NCI-H774 (cell line): ENCODE measurements at places on chromosomes 5 and 9.

DNA sequence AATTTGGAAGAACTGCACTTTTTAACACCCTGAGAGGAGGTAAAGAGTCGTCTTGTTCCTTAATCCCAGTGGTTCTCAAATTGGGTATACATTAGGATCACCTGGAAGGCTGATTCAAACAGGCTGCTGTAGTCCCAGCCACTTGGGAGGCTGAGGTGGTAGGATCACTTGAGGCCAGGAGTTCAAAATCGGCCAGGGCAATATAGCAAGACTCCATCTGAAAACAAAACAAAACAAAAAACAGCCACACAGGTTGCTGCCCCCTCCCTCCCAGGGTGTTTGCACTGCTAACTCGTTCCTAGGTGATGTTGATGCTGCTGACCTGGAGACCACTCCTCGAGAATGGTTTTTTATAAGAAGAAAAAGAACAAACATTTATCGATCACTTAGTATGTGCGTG is 1.5 kb upstream of the TBC1D9B start:
- no peak for DNase-seq

GRCh38 chr5:1527533-1528205 is 3.9 kb upstream of the LPCAT1 start:
- DNase-seq: no peak

- DNase-seq: no peak
Measured at GRCh38 chr9:555493-555892, 286.0 kb upstream of the DMRT1 start.

DNA sequence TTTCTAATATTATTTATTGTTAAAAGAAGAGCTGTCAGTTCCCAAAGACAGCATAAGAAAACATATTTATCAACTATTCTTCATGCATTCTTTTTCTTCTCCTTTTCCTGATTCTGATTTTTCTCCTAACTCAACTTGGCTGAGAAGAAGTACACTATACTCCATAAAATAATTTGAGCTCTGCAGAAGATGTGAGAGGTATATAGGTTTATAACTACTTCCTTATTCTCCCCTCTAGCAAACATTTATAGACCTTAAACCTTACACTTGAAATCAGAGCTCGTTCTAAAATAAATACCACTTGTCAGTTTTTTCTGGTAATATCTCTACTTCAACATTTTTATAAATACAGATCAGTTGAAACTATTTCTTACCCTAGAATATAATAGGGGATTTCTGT is 724.8 kb upstream of the GRAMD2B start:
- no peak for DNase-seq

- DNase-seq: no peak
Measured at GRCh38 chr5:35031276-35031675, 16.5 kb downstream of the AGXT2 start.

GRCh38 chr9:69542058-69542457 is 130.1 kb downstream of the APBA1 start:
- no peak for DNase-seq

DNA sequence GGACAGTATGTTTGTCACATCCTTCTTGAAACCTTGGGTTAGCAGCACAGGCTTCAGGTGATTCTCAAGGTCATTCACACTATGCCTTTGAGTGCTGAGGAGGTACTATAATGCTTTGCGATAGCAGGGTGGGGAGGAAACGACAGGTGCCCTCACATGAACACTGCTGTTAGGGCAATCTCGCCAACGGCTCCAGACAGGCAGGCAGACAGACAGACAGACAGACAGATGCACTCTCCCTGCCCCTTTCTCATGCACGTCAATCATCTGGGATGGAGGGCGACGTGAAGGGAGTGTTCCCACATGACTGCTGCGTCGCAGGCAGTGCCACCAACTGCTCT is 82.9 kb downstream of the RAPGEF1 start:
- no peak for DNase-seq

GRCh38 chr9:134833294-134833880 is 47.2 kb upstream of the FCN2 start:
- no peak for DNase-seq

GRCh38 chr5:68216245-68217046 is 890 bp downstream of the PIK3R1 start:
- DNase-seq: peak; percentile 19

DNA sequence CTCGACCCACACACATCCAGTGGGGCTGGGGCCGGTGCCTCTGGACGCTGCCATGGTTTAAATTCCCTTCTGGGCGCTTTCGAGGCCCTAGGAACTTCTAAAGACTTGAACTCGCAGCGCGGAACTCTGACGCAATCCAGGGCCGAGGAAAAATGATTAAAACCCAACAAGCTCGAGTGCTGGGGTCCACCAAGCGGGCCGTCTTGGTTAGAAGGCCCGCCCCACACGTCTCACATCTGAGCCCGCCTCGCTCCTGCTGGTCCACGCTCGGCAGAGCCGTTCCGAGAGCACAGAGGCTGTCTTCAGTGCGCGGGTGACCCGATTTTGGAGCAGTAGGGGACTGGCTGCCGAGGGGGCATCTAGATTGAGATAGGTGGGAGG is 1.5 kb downstream of the CRHBP start:
- no peak for DNase-seq

DNA sequence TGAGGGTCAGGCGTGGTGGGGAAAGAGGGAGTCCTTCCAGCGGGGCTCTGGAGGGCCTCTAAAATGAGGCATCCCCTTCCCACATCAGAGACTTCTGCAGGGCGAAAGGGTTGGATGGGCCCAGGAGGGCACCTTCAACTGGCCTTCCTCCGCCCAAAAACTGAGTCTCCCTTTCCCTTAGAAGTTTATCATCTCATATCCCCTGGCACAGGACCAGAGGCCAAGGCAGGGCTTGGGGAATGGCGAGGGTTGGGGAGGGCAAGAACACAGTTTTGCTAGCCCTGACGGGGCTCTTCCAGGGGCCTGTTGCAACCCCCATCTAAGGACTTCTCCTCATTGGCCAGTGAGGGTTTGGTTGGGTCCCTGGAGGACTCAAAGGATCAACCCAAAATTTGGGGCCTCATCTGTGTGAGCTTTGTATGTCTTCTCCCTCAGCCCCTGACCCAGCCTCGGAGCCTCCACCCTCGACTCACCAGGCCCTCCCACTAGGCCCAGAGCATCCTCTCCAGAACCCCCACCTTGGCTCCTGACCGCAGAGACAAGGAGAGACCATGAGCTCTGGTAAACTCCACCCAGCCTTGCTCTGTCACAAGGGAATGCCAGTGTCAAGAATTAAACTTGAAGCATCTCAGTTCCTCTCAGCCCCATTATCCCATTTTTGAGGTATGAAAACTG is 24.1 kb downstream of the AQP7 start:
- no peak for DNase-seq

DNA sequence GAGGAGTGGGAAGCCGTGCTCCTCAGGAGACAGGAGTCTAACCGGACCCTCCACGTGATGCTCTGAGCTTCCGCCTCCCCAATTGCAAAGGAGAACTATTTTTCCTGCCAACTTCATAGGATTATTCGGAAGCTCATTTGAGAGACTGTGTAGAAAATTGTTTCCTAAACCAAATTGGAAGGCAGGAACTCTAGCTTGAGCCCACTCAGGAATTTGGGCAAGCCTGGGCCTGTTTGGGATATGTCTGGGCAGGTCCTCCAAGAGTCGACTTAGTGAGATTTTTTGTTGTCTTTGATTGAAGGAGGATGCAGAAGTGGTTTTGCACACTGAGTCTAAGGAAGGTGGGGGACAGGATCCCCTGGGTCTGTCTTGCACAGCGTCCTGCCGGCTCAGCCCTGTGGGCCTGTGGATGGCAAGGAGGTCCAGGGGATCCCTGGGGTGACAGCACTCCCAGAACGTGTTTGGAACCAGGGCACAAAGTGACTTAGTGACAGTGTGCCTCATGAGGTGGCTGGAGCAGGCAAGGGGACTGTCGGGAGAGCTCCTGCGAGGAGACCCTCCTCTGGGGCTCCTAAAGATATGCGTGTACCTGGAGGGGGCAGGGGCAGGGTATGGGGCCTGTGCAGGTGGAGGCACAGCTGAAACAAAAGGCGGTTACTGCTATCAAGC is 283.3 kb downstream of the NSG2 start:
- no peak for DNase-seq

- DNase-seq: no peak
Measured at GRCh38 chr5:65034813-65035209, 266.1 kb downstream of the CWC27 start.

GRCh38 chr9:104948277-104948676 is 20.3 kb upstream of the ABCA1 start:
- DNase-seq: no peak

DNA sequence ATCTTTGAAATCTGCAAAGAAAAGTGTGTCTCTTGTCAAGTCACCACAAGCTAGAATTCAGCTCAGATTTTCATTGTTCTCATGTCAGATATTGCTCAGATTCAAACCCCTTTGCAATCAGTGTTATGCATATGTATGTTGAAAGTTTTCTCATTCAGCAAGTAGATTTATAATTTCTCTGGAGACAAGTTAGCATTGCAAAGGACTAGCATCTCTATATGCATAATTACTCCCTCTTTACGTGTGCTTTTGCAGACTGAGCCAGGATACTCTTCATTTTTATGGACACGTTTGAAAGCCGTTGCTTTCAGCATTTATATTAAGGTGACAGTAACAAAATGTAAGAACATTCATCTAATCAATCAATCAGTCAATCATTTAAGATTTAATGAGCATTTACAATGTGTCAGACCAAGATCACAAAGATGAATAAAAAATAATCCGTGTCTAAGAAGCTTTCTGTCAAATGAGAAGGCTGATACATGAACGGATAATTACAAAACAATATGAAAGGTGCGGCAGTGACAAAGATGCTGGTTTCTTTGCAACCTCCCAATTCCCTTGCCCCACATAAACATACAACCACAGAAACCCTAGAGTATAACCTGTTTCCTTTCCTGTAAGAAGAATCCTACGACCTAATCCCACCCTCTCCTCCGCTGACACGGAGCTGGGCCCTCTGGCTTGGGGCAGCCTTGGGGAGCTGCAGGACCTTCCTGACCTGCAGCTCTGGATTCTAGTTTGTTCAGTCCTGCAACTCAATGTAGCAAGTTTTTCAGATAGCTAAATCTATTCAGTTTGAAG is 14.9 kb downstream of the CFAP95 start:
- DNase-seq: no peak

GRCh38 chr9:94002316-94003140 is 47.4 kb upstream of the BARX1 start:
- peak; percentile 46 for DNase-seq

- DNase-seq: no peak
Measured at GRCh38 chr5:150461231-150461630, 11.7 kb upstream of the RPS14 start.

- peak; percentile 17 for DNase-seq
Measured at GRCh38 chr5:77563475-77563874, 71.4 kb upstream of the WDR41 start.

DNA sequence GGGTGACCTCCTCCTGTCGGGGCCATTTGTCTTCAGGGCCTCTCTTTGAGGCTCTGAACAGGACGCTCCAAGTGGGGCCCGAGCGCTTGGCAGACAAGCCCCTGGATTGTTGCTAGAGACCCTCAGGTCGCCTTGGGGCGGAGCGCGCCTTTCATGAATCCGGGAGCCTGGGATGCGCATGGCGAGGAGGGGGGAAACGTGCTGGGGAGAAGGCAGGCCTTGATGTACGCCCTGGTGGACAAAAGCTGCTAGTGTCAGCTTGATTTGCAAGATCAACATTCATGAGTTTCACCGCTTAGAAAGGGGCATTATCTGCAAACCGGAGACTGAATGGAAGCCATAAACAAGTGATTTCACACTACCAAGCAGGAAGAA is 226.3 kb downstream of the SMARCA2 start:
- peak; percentile 73 for DNase-seq

DNA sequence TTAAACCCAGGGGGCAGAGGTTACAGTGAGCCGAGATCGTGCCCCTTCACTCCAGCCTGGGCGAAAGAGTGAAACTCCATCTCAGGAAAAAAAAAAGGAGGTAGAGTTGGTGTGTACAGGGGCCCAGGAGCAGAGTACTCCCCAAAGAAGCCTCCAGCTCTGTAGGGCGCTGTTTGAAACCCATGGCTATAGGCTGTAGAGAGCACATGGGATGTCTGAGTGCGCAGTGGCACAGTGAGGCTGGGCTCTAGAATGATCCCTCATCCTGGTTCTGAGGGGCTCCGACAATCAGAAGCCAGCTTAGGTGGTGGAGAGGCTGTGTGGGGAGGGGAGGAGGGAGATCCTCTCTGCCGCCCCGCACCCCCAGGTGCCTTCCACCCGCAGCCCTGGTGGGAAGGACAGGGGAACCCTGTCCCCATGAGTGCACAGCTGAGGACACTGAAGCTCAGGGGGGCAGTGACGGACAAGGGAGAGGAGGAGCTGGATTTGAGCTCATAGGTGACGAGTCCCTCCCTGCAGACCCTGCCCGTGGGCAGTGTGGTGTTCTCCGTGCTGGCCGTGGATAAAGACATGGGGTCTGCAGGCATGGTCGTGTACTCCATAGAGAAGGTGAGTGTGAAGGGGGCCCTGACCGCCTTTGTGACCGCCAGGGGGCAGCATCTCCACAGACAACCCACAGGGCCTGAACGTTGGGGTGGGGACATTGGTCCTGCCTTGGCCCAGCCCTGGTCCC is 24.6 kb downstream of the CDHR2 start:
- peak; percentile 21 for DNase-seq

- DNase-seq: no peak
Measured at GRCh38 chr5:176432707-176433106, 15.5 kb upstream of the FAF2 start.

DNA sequence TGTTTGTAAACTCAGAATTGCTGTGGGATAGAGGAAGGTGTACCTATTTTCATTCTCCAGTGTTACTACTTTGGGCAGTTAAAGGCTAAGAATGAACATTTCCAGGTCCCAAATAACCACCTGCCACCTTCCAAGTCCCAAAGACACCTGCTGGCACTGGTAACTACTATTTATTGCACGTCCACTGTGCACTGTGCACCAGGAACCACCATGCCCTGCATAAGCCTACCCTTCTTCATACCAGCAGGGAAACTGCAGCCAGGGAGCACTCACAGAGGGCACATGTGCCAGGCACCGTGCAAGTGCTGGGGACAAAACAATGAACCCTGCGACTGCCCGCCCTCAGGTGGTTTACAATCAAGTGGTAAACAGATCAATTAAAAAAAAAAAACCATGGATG is 34.9 kb downstream of the RAPGEF1 start:
- DNase-seq: no peak

DNA sequence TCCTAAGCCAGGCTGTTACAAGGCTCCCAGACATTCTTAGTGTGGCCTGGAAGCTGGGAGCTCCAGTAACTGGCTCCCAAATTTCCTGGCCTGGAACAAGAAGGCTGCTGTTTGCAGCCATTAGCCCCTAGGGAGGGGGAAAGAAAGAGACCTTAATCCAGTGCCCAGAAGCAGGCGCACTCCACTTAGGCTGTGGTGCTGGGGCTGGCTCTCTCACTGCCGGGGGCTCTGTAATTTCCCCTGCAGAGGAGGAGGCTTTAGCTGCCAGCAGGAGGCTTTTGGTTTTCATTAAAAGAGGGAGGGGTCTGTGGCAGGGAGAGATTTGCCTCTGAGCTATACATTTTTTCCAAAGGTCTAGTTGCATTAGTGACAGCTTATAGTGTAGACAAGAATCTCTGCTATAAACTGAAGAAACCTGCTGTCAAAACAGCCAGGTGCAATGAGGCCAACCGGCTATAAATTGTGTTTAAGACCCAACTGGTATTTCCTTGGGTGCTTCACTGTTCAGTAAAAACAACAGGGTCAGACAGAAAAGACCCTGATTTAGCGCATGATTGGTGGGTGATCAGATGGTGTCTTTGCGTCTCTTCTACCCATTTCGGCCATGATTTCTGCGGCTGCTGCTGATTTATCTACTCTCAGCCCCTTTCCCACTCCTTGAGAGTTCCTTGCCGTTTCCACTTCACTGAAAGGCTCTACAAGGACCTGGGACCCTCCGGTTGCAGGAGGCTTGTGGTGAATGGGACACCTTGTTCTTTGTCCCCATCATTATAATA is 254.6 kb downstream of the AOPEP start:
- DNase-seq: no peak

GRCh38 chr5:116905885-116906284 is 331.3 kb upstream of the SEMA6A start:
- no peak for DNase-seq
